ENCODE measurements at places on chromosomes 12 and 14.

DNA sequence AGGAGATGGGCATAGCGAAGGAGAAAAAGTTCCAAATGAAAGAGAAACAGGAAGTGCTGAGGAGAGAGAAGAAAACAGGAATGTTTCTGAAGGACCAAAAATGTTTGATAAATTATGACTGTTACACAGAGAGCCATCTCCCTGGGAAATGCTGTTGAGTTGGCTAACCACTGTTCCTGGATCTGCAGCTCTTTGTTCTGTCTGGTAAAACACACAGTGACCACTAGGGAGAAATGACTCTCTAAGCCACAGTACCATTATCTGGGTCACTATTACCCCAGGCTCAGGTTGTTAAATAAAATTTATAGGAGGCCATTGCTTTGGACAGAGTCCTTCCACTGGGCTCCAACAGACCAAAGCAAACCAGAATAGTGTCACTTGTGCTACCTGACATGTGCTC lies 219.3 kb downstream of the CRADD start:
- DNase-seq, result peak; percentile 28

- DNase-seq, result peak; percentile 94
These were observed 37.2 kb downstream of the RDH12 start for GRCh38 chr14:67738740-67739504.

GRCh38 chr14:58882577-58883018 lies 244.8 kb downstream of the DACT1 start:
- DNase-seq, result peak; percentile 79

DNA sequence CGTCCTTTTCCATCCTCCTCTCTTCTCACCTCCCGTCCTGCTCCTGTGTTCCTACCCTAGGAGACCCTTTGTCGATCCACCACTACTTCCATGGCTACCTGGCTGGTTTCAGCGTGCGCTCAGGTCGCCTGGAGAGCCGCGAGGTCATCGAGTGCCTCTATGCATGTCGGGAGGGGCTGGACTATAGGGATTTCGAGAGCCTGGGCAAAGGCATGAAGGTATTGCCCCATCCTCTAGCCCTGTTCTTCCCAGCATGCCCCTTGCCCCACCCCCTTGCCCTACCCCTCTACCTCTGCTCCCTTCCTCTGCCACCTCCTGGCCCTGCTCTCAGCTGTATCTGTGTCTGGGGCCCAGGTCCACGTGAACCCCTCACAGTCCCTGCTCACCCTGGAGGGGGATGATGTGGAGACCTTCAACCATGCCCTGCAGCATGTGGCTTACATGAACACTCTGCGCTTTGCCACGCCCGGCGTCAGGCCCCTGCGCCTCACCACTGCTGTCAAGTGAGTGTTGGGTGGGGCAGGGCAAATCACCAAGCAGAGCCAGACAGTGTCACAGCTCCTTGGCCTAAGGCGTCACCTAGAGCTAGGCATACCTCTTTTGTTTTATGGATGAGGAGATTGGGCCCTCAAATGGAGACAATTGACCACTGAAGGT lies 12.8 kb downstream of the CLSTN3 start:
- DNase-seq, result no peak

GRCh38 chr14:91947475-91948184 lies at the start of gene FBLN5:
TSS of gene FBLN5 (minus strand) at chr14:91947694. CDS start at chr14:91947229, 465 bp downstream.
- peak; percentile 89 for DNase-seq

- DNase-seq, result no peak
These were observed 11.0 kb downstream of the OTX2 start for GRCh38 chr14:56799343-56799645.

GRCh38 chr12:66050610-66051009 lies 79.9 kb downstream of the LLPH start:
- no peak for DNase-seq

- no peak for DNase-seq
These were observed 1.7 kb downstream of the WNT1 start for GRCh38 chr12:48979602-48980388.

DNA sequence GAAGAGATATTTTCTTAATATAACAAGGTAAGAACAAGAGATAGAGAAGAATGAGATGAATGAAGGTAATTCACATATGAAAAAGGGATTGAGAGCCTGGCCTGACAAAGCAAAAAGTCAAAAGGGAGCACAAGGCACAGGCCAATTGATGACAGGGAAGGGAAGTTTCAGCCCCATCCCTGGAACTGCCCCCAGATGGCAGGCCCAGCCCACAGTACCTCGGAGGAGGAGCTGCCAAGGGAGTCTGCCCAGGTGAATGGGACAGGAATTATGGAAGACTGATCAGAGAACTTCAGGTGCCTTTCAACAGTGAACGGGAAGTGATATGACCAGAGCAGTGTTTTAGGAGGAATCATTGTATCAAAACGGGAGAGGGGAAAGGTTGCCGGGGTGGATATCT lies 15.7 kb downstream of the SNRPF start:
- DNase-seq, result no peak

DNA sequence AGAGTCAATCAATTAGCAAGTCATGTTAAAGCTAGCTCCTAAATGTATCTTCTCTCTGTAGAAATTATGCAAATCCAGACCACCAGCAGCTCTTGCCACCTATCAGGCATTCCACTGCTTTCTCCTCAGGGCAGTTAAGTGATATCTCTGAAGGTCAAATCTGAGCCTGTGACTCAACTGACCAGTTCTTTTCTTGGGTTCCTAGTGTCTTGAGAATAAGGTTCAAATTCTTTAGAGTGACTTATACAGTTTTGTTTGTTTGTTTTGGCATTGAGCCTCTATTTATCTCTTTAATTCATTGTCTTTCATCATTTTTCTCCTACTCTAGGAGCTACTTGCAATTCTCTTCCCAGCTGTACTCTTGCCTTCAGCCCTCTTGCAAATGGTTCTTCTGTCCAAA lies 2.5 kb upstream of the LRIG3 start:
- DNase-seq, result peak; percentile 84

DNA sequence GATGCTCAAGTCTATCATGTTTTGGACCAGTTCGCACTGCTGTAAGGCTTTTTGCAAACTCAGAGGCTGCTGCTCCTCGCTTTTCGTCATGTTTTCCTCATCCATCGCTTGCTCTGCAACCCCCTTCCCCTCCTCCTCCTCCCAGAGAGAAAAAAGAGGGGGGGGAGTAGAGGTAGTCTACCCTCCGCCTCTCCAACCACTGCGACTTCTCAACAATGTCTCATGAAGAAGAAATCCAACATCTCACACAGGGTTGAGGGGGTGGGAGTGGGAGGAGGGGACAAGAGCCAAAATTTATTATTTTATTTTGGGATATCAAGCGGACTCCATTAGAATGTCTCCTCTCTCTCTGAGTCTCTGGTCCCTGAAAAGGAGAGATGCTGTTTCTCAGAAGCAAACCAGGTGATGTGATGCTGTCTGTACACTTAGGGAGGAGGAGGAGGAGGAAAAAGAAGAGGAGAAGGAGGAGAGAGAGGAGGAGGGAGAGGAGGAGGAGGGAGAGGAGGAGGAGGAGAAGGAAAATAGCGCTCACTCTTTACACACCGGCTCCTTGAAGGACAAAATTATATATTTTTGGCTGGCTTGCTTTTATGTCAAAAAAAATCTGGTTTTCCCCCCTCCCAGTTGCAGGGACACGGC lies 520 bp downstream of the KSR2 start:
- DNase-seq, result no peak

DNA sequence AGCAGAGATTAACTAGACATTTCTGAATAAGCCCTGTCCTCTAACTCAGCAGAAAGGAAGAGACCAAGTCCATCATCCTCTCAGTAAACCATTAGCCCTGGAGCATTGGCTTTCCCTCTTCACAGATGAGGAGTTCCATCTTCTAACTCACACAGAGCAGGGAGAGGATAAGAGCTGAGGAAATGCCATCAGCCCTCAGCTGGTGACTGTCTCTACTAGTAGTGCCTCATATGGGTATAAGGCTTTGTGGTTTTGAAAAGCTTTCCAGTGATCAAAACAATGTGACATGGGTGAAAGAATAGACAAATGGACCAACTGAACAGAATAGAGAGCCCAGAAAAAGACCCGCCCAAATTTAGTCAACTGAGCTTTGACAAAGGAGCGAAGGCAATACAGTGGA lies 197.2 kb upstream of the NUDT4 start:
- no peak for DNase-seq

- no peak for DNase-seq
These were observed 32.3 kb downstream of the MEG3 start for GRCh38 chr14:100857923-100858837.

- DNase-seq, result no peak
These were observed 246.4 kb downstream of the EGLN3 start for GRCh38 chr14:33704481-33704880.

- peak; percentile 10 for DNase-seq
These were observed 57.3 kb downstream of the AVPR1A start for GRCh38 chr12:63093711-63094110.

GRCh38 chr12:94435511-94435927 lies 24.1 kb downstream of the CEP83 start:
- no peak for DNase-seq

DNA sequence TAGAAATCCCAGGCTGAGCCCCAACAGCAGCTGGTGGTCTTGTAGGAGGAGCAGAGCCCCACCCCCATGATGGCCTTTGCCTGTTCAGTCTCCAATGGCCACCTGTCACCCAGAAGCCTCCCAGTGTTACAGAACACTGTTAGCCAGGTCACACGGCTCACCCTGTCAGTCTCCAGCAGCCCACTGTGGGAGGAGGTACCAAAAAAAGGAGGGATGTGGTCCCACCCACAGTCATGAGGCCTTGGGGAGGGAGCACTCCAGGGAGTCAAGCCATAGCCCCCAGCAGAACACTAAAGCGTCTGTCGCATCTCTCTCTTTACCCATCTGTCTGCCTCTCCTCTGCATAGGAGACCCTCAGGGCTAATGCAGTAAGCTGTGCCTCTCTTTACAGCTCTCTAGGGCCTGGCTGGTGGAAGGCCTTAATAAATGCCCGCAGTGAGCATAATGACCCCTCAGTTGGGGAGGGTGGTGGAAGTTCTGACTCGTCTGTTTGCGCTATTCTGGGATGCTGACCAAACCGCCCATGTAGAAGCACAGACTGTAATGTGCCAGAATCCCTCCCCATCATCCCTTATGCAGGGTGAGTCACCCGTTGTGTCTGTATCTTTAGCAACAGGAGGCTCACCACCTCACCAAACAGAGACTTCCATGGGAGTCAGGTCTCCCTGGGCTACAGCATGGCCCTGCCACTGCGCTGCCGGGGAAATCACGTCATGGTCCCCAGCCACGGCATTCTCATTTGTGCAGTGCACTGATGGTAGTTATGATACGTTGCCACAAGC lies 14.6 kb downstream of the C14orf132 start:
- DNase-seq, result peak; percentile 96

DNA sequence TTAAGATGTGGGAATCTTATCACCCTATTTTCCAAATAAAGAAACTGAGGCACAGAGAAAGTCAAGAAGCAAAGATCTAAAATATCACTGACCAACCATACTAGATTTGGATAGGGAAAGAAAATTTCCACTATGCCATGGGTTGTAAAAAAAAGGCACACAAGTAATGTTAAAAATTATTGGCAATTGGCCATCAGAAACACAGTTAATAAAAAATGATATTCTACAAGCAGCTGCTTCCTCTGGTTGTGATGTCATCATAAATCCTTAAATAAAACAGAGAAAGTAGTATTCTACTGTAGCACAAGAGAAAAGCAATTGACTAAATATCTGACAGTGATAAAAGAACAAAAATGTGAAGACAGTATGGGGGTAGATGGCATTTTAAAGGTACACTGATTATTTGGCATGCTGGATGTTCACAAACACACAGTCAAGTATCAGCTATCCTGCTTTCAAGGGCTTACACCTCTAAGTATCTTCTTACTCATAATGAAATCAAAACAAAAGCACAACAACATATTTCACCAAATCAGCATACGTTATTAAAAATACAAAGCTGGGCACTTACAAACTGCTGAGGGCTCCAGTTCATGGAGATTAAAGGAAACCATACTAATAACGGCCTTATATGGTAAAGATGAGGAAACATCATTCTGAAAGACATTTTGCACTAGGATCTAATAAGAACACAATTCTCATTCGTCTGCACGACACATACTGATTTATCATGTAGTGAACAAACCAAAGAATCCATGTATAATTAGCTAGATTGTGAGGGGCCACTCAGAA lies 45.7 kb downstream of the CORO1C start:
- peak; percentile 48 for DNase-seq

DNA sequence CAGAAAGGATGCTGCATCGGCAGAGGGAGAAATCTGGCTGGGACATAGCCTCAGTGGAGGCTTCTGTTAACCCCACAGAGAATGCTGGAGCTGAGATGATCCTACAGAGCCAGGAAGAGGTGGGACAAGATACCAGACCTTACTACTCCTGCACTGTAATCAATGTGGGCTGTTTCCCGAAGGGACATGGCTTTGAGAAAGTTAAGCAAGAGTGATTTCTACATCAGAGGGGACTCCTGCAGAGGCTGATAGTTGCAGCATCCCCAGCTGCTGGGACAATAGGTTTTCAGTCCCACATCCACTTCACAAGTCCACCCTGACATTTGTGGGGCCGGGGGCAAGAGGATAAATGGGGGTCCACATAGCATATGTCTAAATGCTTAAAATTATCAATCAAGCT lies 22.5 kb upstream of the CMKLR1 start:
- DNase-seq, result no peak
